Osteocyte (in vitro differentiated cells): ENCODE measurements at places on chromosomes 11 and 22. TPM values are rescaled to one million over a fixed set of nuclear protein-coding genes. Genes with fewer than 3 reads are reported as not detected.

Gene AGBL2
- total RNA-seq = 0.34 and 0.75 TPM in 2 replicates

Gene MMP10
- not detected in 2 replicates for total RNA-seq

Gene RASSF10
- total RNA-seq = not detected in 2 replicates

- peak overlapping the region; percentile 97 for H3K27ac ChIP-seq
- peaks cover 61% of the 10 kb centered on the region for H3K4me1 ChIP-seq
- no peaks in the 10 kb centered on the region for H3K36me3 ChIP-seq
- H3K27me3 ChIP-seq = no peaks in the 10 kb centered on the region
- peak overlapping the region; percentile 33 for H3K4me3 ChIP-seq
- peak; percentile 86 for DNase-seq
Observed at GRCh38 chr11:12287374-12288211, 89.8 kb upstream of the PARVA start.

DNA sequence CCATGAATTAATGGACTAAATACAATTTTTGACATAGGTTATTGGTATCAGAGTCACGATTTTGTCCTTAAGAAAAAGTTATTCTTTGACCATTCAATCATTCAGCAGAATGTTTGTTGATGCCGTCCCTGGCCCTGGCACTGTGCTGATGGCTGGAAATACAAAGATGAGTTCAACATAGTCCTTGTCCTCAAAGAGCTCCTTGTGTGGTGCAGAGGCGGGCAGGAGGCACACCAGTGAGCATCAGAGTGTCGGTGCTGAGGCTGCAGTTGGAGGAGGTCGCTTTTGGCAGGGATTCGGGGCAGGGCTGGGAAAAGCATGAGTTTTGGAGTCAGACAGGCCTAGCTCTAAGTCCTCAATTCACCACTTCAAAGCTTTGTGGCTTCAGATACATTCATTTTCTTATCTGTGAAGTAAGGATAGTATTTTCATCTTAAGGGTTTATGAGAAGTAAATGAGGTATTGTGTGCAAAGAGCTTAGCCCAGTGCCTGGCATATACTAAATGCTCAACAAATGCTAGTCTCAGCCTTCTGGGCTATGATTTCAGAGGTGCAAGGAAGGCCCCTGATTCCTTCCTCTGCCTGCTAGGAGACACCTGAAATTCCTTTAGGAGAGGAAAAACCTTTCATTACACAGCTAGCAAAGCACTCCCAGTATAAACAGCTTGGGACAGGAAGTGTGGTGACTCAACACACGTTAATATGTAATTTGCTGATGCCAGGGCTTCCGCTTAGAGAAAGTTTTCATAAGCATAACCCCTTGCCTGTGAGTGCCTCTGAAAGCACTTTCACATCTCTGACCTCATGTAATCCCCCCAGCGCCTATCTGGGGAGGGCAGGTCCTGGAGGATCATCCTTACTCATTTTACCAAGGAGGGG is 113.8 kb downstream of the NECTIN1 start:
- H3K4me3 ChIP-seq = no peak overlapping the region
- peaks cover 16% of the 10 kb centered on the region for H3K4me1 ChIP-seq
- peak overlapping the region; percentile 54 for H3K27ac ChIP-seq
- H3K27me3 ChIP-seq = peaks cover under 1% of the 10 kb centered on the region

GRCh38 chr11:20042045-20042639 is 118.1 kb downstream of the DBX1 start:
- no peak overlapping the region for H3K27ac ChIP-seq
- no peaks in the 10 kb centered on the region for H3K27me3 ChIP-seq
- H3K36me3 ChIP-seq = peaks cover 34% of the 10 kb centered on the region

GRCh38 chr11:16936643-16937042 is 77.6 kb downstream of the PLEKHA7 start:
- DNase-seq = no peak
- peaks cover 6% of the 10 kb centered on the region for H3K4me1 ChIP-seq
- H3K4me3 ChIP-seq = no peak overlapping the region
- H3K27ac ChIP-seq = no peak overlapping the region
- H3K36me3 ChIP-seq = no peaks in the 10 kb centered on the region

- H3K4me1 ChIP-seq = peaks cover 22% of the 10 kb centered on the region
- H3K4me3 ChIP-seq = peak overlapping the region; percentile 75
- H3K27me3 ChIP-seq = peaks cover 5% of the 10 kb centered on the region
- no peak for DNase-seq
- no peak overlapping the region for H3K27ac ChIP-seq
Observed at GRCh38 chr11:66546966-66547661, 411 bp downstream of the ACTN3 start.

GRCh38 chr11:75768112-75768908 is at the start of gene DGAT2:
Gene DGAT2 (plus strand): TSS chr11:75768778. CDS start chr11:75768992, 214 bp downstream.
- H3K27me3 ChIP-seq = peaks cover 44% of the 10 kb centered on the region
- peak within 1 kb of the TSS; percentile 66 for H3K4me3 ChIP-seq
- no peak within 1 kb of the TSS for H3K27ac ChIP-seq
- no peaks in the 10 kb centered on the region for H3K36me3 ChIP-seq
- peaks cover 7% of the 10 kb centered on the region for H3K4me1 ChIP-seq
- no peak for DNase-seq

GRCh38 chr22:25405841-25406509 is 158.5 kb upstream of the GRK3 start:
- no peaks in the 10 kb centered on the region for H3K36me3 ChIP-seq
- H3K27me3 ChIP-seq = no peaks in the 10 kb centered on the region
- H3K4me3 ChIP-seq = peak overlapping the region; percentile 69
- no peak for DNase-seq
- H3K4me1 ChIP-seq = peaks cover 38% of the 10 kb centered on the region
- H3K27ac ChIP-seq = peak overlapping the region; percentile 52

DNA sequence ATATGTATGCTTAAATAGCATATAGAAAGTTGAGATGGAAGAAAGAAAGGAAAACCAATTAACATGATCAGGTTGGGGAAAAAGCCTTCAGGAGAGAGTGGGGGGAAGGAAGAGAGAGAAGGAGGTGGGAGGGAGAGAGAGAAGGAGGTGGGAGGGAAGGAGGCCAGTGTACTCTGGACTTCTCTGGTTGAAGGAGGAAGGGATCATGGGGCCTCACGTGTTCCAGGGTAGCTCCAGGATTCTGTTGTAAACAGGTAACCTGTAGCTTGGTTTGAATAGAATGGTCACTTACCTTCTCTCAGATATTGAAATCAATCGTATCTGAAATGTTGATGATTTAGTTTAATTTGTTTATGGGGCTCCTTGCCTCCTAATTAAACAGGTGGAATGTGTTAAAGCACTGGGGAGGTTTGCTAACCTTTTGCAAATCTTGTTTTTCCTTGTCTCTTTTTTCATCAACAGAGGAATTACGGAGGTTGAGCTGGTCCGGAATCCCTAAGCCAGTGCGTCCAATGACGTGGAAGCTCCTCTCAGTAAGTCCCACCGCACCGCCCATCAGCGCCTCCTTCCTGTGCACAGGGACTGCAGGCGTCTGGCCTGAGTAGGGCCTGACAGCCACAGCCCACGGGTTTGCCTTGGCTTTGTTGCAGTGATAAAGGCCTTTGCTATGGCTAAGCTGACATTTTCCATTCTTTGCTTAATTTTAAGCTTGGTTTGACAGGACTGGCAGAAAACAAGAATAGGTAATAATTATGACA is 115.9 kb downstream of the TBC1D22A start:
- no peaks in the 10 kb centered on the region for H3K4me1 ChIP-seq
- no peak overlapping the region for H3K27ac ChIP-seq
- no peaks in the 10 kb centered on the region for H3K27me3 ChIP-seq
- H3K4me3 ChIP-seq = no peak overlapping the region
- H3K36me3 ChIP-seq = peaks cover 2% of the 10 kb centered on the region

- H3K36me3 ChIP-seq = no peaks in the 10 kb centered on the region
- H3K4me1 ChIP-seq = peaks cover 61% of the 10 kb centered on the region
- peak overlapping the region; percentile 9 for H3K27ac ChIP-seq
- no peaks in the 10 kb centered on the region for H3K27me3 ChIP-seq
- no peak overlapping the region for H3K4me3 ChIP-seq
- no peak for DNase-seq
Observed at GRCh38 chr11:68008381-68009337, 1.5 kb upstream of the ALDH3B1 start.
